Activated CD4-positive, alpha-beta T cell treated with anti-CD3 and anti-CD28 coated beads, Interleukin-2, amount 50 U/mL, for 4 hours (primary cell): ENCODE measurements at places on chromosomes 16 and 17.

DNA sequence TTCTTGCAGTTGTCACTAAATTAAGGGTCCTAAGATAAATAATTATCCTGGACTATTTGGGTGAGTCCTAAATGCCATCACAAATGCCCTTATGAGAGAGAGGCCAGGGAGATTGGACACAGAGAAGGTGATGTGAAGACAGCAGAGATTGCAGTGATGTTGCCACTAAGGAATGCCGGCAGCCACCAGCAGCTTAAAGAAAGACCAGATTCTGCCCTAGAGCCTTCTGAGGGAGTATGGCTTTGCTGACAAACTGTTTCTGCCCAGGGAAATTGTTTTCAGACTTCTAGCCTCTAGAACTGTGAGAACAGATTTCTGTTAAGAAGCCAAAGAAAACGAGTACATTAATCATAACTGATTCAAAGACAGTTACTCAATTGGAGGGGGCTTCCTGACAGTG, 10.0 kb upstream of the ZNF23 start:
- DNase-seq = no peak

GRCh38 chr17:17741349-17742023, 60.2 kb downstream of the RAI1 start:
- DNase-seq = no peak

DNA sequence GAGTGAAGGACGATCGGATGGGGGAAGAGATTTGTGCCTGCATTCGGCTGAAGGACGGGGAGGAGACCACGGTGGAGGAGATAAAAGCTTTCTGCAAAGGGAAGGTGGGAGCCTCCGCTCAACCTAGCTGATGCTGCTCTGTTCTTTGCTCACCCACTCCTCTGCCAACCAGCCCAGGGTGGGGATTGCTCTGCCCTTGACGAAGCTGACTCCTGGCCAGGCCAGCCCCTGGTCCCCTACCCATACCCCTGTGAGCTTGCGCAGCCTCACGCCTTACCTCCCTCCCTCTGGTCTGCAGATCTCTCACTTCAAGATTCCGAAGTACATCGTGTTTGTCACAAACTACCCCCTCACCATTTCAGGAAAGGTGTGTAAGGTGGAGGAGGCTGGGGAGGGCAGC, 4.8 kb upstream of the RSAD1 start:
- no peak for DNase-seq

DNA sequence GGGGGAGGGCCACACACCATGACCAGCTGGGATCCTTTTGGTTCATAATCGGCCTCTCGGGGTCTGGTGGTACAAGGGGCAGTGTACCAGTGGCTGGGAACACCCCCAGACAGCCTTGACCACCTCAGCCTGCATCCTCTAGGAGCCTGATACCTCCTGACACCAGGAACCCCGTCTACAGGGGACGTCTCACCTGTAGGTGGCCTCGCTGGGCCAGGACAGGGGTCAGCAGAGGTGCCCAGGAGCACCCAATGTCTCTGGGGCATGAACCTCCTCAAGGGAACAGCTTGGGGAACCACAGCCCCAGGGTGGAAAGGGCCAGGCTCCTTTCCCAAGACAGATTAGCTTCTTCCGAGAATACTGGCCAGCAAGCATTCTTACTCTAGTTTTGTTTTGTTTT, 2.5 kb upstream of the METRNL start:
- no peak for DNase-seq

GRCh38 chr17:48711128-48711527, 11.2 kb downstream of the PRAC1 start:
- no peak for DNase-seq

DNA sequence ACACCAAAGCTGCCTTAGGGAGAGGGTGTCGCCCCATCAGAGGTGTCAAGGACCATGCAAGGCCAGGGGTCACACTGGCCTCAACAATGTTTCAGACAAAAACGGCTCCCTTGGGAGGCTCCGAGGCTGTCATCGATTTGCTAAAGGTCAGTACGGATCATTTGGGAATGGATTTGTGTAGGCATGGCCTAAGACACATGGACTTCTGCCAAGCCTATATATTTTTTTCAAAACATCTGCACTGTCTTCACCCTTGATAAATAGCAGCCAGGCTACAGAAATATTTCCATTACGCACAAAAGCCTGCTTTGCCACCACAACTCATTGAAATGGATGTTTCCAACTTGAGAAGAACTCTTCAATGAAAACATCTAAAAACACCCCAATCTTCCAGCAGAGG, 10.3 kb downstream of the CUEDC1 start:
- DNase-seq = no peak
